ENCODE measurements at places on chromosomes 1 and 21.
A peak's percentile ranks its signal among the peaks of the same experiment; 100 is the strongest.

- no peak for DNase-seq
Observed at GRCh38 chr1:54296666-54297065, 96.7 kb downstream of the MRPL37 start.

- DNase-seq: no peak
Observed at GRCh38 chr1:54156201-54156600, 3.4 kb upstream of the CDCP2 start.

- no peak for DNase-seq
Observed at GRCh38 chr1:118039170-118039569, 109.6 kb downstream of the WDR3 start.

GRCh38 chr1:214378492-214378891, 97.5 kb downstream of the SMYD2 start:
- DNase-seq: no peak

- DNase-seq: no peak
Observed at GRCh38 chr1:192522673-192523072, 52.9 kb upstream of the RGS1 start.

DNA sequence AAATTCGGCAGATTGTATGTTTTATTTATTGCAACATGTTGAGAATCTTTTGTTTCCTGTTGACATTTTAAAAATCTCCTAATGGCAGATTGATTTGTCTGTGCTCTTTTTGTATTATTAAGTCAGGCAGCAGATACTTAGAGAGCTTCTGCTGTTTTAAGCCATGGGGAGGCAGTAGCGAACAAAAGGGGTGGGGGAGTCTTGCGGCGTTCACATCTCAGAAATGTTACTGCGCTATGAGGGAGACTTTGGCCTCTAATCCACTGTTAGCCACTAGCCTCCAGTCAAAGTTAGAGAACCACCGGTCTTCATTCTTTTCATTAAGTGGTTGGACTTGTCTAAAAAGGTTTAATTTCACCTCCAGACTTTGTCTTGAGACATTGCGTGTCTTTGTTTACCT, 93.6 kb downstream of the DYRK1A start:
- no peak for DNase-seq

GRCh38 chr1:110291241-110292030, 47.7 kb upstream of the RBM15 start:
- no peak for DNase-seq

DNA sequence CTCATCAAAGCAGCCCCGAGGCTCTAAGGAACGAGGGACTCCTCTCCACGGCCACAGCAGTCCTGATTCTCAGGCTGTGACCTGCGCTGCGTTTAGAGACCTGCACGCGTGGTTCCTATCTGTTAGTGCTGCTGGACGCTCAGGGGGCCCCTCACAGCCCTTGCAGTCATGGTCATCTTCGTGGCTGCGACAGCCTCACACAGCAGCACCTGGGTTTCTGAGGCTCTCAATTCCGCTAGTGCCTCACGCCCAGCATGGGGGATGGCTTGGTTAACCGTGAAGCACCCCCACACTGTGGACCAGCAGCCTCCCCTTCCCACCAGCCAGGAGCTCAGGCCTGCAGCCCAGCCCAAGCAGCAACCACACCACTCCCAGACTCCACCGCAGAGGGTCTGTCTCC, 7.8 kb downstream of the MORN1 start:
- no peak for DNase-seq

DNA sequence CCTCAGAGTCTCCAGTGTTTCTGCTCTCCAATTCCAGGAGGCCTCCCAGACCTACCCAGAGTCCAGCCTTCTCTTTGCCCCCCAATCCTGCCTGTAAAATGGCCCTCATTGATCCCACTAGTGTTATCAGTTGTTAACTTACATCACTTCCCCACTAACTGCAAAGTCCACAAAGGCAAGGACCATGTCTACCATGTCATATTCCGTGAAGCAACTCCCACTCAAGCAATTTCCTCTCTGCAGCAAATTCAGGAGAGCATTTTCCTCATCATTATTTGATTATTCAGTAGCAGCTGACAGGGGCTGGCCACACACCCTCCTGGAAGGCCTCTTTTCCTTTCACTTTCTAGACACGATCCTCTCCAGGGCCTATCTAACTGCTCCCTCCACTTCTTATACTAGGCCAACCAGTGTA, 153.5 kb downstream of the RERE start:
- DNase-seq: no peak

GRCh38 chr1:235074523-235075047, 54.1 kb downstream of the TOMM20 start:
- no peak for DNase-seq

- peak; percentile 58 for DNase-seq
Observed at GRCh38 chr1:165827268-165828102, at the start of gene UCK2. TSS of gene UCK2 (plus strand) at chr1:165827614. CDS start at chr1:165827834, 220 bp downstream.

- peak; percentile 53 for DNase-seq
Observed at GRCh38 chr1:171740987-171741871, 636 bp downstream of the VAMP4 start.

DNA sequence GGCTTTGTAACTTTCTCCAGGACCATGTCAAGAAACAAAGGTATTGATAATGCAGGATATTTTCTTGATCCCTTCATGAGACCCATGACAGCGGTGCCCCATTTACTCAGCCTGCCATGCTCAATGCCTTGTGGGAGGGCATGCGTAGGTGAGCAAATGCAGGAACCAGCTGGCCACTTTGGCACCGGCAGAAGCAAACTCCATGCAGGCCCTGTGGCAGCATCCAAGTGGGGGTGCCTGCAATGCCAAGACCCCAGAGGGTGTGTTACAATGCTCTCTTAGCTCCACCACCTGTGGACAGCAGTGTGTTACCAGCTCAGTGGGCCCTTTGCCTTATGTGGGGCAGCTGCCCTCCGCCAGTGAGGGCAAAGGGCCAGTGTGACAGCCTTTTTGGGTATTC, 108.1 kb downstream of the ATP1B1 start:
- no peak for DNase-seq

GRCh38 chr1:43743206-43743605, 35.9 kb downstream of the ST3GAL3 start:
- DNase-seq: no peak

DNA sequence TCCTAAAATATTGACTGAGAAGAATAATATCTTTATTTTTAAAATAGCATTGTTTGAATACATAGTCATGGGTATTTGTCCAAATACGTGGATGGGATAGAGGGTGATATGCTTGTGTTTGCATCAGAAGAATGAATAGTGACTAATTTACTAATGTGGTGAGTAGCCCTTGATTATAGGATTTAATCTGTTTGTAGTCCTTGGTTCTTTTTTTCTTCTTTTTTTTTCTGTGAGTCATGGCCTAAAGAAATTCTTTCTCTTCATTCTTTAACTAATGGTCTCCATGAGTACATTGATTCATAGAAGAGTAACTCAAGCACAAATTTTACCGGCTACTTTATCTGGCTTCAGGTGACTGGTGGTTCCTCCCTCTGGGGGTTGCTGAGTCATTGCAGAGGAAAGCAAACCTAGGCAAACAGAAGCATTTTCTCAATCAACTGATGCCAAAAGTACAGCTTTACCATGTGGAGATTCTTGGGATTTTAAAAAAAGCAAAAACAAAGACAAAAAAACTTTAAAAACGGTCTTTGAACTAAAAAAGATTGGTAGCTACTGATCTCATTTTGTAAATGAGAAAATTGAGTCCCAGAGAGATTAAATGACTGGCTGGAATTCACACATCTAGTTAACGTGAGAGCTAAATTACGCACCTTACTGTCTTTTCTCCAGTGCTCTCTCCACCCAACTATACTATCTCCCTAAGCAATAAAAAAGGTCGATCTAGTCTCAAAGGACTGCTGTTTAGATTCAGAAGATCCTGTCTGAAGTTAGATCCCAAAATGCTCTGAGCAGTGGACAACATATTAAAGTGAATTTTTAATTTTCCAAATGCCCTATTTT, 40.5 kb downstream of the AK5 start:
- DNase-seq: no peak

- DNase-seq: no peak
Observed at GRCh38 chr1:64756770-64757169, 11.9 kb downstream of the RAVER2 start.

GRCh38 chr1:112040891-112041740, 51.6 kb upstream of the KCND3 start:
- DNase-seq: no peak

DNA sequence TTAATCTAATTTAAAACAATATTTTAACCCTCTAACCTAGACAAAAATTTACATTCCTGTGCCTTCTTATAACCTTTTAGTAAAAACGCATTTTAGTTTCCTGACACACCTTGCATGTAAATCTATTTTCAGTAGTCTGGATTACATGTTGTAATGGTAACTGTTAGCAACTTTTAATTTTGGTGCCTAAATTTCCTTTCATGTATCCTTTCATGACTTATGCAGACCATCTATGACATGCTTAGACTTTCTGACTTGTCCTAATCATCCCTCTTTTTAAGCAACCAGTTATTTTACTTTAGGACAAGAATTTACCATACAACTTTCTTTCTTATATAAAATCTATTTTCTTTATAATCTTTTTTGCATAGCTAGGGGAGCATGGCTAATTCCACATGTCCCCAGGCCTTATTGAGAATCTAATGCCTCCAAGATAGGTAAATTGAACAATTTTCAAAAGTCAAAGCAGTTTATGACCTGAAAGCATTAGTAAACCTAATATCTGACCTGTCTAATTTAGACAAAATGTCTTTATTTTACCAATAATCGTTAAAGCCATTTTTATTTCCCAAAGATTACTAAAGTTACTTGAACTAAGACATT, 57.5 kb upstream of the IL12RB2 start:
- DNase-seq: no peak

DNA sequence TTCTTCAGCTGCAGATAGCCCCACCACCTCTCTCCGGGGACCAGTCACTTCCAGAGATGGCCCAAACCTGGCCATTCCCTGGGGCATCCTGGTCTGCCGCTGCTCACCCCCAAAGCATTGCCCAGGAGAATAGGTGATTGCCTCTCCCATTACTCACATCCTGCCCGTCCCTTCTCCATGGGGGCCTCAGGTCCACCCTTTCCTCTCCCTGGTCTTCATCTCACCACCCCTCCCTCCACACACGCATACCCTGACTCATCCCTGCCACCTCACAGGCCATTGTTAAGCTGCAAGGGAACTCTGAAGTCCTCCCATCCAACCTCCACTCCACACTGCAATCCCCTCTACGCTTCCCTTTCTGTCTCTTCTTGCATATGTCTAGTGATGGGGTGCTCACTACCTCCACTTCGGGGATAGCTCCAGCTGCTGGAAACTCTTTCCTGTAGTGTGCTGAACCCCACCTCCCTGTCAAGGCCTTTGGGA, at the start of gene PLEKHG5:
PLEKHG5 (minus strand) TSS at position 188 of the 483 bp plus-strand sequence. CDS start 14,096 bp downstream, outside the sequence.
- DNase-seq: no peak

- no peak for DNase-seq
Observed at GRCh38 chr1:226211181-226211821, 12.2 kb upstream of the MIXL1 start.

GRCh38 chr1:180539136-180539535, 19.6 kb upstream of the OVAAL start:
- no peak for DNase-seq

- DNase-seq: no peak
Observed at GRCh38 chr1:156859523-156860112, 701 bp upstream of the INSRR start.

GRCh38 chr1:40898431-40898901, 36.3 kb upstream of the CITED4 start:
- DNase-seq: no peak

DNA sequence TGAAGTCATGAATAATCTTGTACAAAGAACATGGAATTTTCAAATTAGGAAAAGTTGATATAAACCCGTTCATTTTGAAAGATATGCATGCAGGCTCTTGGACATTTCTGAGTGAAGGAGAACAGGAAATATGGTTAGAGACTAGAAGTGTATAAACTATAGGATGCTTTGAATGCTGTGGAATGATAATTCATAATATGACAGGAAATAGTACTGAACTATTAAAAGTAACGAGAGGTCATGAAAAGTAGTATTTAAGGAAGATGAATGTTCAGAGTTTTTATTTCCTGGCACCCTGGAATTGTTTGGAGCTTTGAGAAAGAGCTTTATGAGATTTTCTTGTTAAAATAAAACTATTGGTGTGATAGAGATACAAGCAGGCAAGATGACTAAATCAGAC, 18.7 kb upstream of the CRB1 start:
- no peak for DNase-seq

DNA sequence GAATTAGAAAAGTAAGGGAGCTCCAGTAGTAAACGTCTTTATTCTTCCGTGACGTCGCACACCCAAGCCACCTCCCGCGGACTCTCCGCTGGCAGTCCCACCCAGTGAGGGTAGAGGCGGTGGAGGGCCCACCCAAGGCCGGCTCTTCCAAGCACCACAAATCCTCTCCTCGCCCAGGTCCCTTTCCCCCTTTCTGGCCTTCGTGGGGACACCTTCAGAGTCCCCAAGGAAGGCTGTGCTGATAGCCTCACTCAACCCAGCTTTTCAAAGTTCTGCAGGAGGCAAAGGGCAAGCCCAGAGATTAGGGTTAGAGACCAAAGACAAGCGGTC, 349 bp upstream of the GPN2 start:
- no peak for DNase-seq

GRCh38 chr1:155184835-155185782, 11.5 kb downstream of the TRIM46 start:
- DNase-seq: no peak

GRCh38 chr1:77888781-77889642, 588 bp downstream of the NEXN start:
- DNase-seq: peak; percentile 20

DNA sequence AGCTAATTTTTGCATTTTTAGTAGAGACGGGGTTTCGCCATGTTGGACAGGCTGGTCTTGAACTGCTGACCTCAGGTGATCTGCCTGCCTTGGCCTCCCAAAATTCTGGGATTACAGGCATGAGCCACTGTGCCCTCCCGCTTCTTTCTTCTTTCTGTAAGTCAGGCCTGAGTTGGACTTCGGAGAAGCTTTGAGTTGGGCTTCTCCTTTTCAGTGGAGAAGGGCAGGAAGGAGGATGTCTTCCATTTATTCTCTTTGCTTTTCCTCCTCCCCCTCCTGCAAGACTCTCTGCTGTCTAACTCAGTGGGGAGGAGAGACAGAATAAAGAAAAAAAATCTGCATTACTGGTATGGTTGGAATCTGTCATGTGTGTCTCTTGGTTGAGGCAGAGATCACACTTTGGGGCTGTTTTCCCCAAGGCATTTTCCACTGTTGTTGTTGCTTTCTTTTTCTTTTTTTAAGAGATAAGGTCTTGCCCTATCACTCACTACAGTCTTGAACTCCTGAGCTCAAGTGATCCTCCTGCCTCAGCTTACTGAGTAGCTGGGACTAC, 13.2 kb upstream of the DEGS1 start:
- no peak for DNase-seq

DNA sequence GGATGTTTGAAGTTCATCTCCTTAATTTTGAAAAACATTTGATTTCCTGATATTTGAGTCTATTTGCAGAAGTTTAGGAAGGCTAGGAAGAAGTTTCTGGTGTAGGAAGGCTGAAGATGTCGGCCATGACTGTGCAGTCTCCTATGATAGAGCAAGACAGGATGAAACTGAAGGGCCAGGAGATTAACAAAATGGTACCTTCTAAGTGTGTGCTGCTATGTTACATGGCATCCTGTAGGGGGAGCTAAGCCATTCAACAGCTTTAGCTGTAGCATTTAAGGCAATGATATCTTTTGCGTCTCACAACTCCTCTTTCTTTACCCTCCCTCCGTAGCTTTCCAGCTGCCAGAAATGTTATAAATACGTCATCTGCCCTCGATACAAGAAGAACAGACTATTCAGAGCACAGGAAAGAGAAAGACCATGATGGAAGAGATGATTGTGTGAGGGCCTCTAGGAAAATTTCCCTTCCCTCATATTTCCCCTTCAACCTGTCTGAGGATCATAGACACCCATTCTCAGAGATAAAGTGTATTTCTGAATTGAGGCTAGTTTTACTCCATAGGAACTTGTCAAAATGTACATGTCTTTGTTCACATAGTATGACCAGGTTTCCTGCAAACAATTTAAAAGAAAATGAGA, 61.1 kb downstream of the XCL1 start:
- peak; percentile 25 for DNase-seq

All from putamen (tissue), 1 donor.